Activated T-cell treated with anti-CD3 and anti-CD28 coated beads for 48 hours (primary cell): ENCODE measurements at places on chromosomes 13 and 19.

DNA sequence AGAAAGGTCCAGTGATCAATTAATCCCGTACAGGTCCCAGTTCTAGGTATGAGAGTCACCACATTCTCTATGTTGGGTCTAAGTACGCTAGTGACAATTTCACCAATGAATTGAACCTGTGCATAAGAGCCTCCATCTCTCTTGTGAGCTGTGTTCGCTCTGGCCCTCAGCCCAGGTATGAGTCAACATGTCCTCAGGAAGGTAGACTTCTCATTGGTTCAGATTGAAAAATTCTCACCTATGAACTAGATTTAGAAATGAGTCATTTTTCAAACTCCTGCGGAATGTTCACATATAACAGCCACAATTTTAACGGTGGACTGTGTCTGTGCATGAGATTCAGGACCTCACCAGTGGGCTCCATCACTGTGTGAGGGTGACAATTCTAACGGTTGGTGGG, 12.7 kb upstream of the ZNF43 start:
- DNase-seq, result no peak

GRCh38 chr13:44902738-44903137, 86.5 kb downstream of the NUFIP1 start:
- DNase-seq, result no peak

- DNase-seq, result no peak
Measured at GRCh38 chr13:26221399-26221720, 754 bp downstream of the RNF6 start.

- no peak for DNase-seq
Measured at GRCh38 chr13:51839711-51840540, 5.1 kb downstream of the TMEM272 start.

- DNase-seq, result no peak
Measured at GRCh38 chr13:24212674-24213073, 52.2 kb downstream of the SPATA13 start.

DNA sequence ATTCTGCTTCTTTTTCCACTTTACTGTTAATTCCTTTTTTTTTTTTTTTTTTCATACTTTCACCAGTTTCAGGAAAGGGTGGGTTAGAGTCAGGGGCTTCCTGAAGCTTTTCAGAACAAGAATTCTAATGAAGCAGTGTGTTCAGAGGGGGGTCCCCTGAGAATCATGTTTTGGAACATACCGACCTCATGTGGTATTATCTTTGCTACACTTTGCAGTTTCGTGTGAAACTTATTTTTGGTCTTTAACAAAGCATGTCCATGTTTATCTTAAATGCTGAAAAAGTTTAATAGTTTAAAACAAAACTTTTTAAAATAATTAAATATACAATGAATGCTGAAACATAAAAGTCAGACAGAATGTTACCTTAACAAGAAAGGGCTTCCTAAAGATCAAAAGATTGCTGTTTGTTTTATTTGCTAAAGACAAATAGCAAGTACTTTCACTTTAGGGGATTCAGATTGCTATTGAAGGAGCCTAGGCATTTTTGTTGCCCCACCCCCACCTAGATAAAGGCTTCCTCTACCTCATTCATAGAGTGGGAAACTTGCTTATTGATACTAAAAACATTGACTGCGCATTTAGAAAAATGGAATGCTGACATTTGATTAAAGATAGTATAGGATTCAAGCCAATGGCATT, 21.1 kb upstream of the POMP start:
- DNase-seq, result no peak

DNA sequence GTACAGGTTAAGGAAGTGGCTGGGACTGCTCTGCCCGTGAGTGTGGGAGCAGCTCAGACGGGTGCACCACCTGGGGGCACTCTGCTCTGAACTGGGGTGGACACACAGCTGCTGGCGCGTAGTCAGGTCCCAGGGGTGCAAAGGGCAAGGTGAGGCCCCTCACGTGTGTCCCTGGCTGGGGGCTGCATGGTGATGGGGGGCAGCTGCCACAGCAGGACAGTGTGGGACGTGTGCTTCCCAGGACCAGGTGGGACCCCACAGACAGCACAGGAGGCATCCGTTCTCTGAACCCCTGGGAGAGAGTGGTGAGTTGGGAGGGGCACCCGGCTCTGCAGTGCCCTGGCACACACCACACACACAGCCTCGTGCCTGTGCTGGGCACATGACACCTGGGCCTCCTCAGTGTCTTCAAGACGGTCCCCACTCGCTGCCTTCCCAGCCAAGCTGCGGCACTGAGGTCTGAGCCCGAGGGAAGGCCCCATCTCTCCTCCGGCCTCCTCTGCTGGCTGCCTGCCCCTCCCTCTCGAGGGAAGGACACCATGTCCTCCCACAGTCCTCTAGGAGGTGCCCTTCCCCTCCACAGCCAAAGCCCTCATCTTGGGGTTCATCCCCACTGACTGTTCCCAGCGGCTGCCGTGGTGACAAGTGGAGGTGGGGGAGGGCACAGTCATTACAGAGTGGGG, 24.7 kb downstream of the CILP2 start:
- DNase-seq, result no peak

DNA sequence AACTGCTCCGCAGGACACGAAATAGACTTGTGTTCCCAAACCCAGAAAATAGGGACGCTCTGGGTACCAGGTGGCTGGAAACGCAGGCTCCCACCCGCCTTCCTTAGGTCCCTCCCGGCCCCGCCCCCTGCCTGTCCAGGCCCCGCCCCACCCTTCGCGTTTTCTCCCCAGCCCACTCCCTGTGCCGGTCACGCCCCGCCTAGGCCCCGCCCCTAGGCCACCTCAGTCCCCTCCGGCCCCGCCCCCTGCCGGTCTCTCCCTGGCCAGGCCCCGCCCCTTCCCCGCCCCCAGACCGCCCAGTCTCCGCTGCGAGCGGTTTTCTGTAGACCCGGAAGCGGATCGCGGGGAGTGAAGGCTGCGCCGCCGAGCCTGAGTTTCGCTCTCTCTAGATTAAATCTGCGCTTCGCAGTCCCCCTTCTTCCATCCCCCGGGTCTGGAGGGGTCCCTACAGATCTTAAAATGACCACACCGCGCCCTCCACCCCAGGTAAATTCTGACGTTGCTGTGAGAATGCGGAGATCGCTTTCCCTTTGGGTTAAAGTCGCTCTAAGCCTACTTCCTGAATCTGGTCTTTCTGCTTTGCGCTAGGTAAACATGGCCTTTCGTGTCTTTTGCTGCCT, 3.7 kb upstream of the ZNF665 start:
- peak; percentile 93 for DNase-seq

- no peak for DNase-seq
Measured at GRCh38 chr13:36126491-36126890, 4.7 kb downstream of the DCLK1 start.

GRCh38 chr13:72637561-72637960, 89.9 kb downstream of the MZT1 start:
- no peak for DNase-seq

DNA sequence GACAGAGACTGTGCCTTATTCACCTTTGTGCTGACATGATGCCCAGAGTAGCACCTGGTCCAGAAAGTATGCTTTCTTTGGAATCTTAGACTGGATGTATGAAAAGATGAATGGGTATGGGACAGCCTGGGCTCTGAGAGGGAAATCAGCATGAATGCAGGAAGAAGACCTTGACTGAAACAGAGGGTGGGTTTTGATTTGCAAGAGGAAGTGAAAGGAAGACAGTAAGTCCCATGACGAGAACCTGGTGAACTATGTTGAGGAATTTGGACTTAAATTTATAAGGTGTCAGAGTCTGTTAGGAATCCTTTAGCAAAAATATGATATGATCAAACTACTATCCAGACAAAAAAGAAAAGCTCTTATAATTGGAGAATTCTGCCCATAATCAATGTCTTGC, 301.9 kb downstream of the SPRY2 start:
- DNase-seq, result no peak

GRCh38 chr19:5048091-5048726, 79.3 kb downstream of the KDM4B start:
- DNase-seq, result peak; percentile 54

DNA sequence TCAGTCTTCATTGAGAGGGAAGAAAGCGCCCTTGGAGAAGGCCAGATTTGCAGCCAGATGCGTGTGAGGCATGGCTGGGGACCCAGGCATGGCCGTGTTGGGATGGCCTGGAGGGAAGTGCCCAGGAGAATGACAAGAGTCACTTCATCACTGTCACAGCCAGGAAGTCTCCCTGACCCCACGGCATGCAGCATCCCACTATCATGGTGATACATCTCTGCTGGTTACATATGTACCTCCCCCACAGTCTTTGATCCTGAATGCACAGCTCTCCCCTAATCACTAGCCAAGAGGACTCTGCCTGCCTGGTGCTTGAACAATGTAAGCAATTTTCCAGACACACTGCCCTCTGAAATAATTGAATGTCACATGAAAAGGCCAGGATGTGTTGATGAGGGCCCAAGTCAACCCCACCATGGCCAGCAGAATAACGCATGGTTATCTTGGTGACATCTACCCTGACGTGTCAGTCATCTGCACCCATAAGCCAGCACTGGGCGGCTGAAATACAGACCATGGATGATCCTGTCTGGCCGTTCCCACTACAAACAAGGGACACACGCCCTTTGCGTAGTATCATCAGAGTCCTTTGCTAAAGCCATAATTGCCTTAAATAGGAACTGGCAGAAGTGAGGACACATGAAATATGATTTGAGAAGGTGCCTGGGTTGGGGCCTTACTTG, 149.7 kb upstream of the SPACA7 start:
- no peak for DNase-seq

DNA sequence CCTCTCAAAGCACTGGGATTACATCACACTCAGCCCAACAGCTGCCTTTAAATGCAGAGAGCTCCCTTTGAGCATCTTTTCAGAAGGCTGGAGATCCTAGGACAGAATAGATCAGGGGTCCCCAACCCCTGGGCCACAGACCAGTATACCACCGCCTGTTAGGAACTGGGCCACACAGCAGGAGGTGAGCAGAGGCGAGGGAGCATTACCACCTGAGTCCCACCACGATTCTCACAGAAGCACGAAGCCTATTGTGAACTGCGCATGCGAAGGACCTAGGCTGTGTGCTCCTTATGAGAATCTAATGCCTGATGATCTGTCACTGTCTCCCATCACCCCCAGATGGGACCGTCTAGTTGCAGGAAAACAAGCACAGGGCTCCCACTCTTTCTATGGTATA, 2.2 kb upstream of the WTIP start:
- no peak for DNase-seq

DNA sequence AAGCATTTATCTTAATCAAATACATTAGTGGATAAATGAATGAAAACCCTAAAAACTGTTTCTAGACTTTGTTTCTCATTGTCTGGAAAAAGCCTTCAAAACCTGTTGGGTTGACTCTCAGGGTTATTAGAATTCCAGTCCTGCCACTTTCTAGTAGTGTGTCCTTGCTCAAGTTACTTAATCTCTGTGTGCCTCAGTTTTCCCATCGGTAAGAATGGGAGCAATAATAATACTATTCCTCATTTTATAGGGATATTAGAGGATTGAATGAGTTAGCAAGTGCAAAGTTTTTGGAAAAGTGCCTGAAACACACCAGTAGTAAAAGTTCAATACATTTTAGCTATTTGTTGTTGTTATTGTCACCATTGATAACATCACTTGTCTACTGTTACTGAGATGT, 2.9 kb downstream of the URAD start:
- no peak for DNase-seq

- peak; percentile 34 for DNase-seq
Measured at GRCh38 chr19:54390942-54391577, 24.2 kb upstream of the TTYH1 start.

GRCh38 chr13:42623916-42624315, 50.0 kb downstream of the TNFSF11 start:
- no peak for DNase-seq

GRCh38 chr19:49391581-49392399, 3.7 kb downstream of the KASH5 start:
- peak; percentile 67 for DNase-seq
